ENCODE measurements at places on chromosomes 5 and 9. TPM values are rescaled to one million over a fixed set of nuclear protein-coding genes. Genes with fewer than 3 reads are reported as not detected.

Gene SPAG8
- polyA plus RNA-seq: 2.3 TPM

DNA sequence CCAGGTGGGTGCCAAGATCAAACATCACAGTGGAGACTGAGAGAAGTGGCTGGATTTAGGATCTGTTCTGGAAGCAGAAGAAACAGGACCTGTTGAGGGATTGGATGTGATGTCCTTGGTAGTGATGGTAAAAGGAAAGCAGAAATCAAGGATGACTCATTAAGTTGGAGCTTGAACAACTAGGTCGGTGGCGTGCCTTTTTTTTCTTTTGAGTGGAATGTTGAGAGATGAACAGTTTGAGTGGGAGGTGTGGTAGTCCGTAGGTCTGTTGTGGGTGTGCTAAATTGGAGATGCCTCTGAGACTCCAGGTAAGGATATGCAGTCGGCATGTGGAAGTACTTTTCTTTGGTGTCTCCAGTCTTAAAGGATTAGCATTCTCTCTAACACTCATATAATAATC is 92.1 kb upstream of the IL12B start:
- DNase-seq: no peak

Gene CATSPER3
- 0.87 TPM for polyA plus RNA-seq

GRCh38 chr9:121859646-121860045 is 208.2 kb downstream of the DAB2IP start:
- no peak for DNase-seq

DNA sequence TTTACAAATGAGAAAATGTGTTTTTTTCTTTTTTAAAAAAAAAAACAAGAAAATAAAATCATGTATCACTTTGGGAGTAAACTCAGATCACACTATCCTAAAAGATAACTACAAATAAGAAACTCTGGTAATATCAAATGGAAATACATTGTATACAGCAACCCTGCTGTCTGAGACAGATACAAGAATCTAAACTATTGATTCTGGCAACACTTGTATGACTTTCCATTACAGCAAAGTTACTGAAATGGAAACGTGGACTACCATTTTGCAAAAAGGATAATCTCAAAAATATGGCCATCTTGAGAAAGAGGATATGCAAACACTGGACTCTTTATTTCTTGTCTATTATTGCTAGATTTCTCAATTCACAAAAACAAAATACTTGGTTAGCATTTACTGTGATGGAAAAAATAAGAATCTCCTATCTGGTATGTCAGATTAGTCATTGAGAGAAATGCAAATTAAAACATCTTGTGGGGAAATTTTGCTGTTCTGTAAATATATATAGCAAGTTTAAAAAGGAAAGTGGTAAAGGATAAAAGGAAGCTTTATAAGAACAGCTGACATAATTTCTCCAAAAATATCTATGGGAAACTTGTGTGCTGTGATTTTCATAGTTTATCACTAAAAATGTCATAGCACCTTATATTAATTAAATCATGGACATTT is 112.9 kb upstream of the FER start:
- DNase-seq: no peak

Gene CAMK4
- polyA plus RNA-seq: 4.7 TPM

DNA sequence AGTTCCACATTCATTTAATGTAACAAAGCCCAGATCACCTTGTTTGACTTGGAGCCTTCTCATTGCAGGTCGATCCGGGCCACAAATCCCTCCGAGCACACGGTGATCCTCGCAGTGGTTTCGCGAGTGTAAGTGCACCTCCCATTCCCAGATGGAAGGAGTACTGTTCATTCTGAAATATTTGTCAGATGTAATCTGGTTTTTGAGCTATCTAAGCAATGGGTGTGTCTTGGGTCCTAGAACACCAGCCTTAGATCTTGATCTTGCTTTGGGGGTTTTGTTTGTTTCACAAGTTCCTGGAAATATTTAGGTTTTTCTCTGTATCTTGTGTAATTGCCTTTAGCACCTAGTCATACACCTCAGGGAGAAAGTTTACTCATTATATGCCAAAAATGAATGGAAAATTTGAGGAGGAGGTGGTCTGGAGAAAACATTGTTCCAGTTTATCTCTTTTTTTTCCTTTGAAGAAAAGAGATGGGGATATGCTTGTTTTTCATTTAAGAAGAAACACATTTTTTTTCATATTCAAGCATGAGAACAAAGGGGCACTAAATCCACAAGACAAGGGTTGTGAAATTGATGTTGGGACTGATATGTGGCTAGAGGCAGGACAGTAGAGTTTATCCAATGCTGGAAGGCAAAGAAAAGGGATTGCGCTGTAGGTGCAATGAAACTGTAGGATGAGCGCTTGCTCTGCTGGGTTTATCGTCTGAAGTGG is 118.6 kb downstream of the PDE8B start:
- DNase-seq: no peak

- DNase-seq: no peak
Measured at GRCh38 chr5:84480873-84481637, 96.4 kb upstream of the EDIL3 start.

DNA sequence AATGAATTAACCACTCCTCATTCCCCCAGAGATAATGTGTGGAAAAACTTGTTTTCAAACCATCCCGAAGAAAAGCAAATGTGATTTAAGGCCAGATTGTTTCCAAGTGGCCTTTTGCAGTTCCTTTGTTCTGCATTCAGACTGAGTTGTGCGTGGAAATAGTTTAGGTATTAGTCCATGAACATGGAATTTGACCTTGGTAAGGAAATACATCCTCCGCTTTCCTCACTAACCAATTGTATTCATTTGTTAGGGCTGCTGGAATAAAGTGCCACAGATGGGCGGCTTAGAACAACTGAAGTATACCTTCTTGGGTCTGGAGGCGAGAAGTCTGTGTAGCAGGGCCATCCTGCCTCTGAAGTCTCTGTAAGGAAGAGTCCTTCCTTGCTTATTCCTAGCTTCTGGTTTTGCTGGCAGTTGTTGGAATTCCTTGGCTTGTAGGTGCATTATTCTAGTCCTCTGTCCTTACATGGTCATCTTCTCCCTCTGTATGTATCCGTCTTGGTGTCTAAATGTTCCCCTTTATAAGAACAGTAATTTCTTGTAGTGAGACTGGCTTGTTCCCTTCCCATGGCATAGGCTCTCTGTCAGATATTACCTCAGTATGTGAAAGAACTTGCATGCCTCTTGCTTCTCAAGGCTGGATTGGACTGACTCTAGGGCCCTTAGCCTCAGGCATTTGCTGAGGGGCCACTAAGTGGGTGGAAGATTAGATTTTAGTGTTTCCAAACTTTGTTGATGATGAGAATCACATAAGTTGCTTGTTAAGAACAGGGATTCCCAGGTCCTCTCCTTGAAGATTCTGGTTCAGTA is 53.9 kb downstream of the RAI14 start:
- no peak for DNase-seq

DNA sequence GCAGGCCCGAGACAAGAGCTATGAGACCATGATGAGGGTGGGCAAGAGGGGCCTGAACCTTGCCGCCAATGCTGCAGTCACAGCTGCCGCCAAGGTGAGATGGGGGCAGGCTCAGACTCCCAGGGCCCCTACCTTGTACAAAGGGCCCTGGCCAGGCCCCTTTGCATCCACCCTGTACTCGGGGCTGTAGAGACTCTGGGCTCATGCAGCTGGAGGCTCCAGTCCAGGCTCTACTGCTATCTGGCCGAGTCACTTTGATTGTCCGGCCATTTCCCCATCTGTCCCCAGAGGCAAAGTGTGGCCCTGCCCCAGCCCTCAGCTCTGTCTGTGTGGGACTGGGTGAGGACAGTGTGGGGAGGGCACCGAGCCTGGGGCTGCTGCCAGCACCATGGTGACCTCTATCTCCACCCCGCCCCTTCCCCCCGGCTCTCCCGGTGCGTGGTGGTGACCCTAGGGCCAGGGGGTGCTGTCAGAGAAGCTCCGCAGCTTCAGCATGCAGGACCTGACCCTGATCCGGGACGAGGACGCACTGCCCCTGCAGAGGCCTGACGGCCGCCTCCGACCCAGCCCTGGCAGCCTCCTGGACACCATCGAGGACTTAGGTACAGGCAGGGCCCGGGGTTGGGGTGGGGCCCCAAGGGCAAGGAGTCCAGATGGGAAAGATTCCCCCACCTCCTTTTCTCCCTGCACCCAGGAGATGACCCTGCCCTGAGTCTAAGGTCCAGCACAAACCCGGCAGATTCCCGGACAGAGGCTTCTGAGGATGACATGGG is 6.1 kb downstream of the REEP2 start:
- no peak for DNase-seq

DNA sequence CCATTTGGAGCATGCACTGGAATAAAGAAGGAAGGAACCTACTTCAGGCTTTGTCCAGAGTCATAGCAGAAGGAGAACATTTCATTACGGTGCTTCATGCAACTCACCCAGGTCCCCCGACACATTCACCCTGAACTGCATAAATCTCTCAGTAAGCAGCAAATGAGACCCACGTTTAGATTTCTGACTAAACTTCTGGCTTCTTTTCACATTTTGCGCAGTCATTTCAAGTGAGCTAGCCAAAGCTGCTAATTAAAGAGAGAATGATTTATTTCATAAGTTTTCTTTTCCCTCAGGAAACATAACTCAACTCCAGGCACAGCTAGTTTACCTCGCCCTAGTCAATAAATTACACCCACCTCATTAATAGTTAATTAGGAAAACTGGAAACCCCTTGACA is 88.6 kb upstream of the GAS1 start:
- DNase-seq: no peak

DNA sequence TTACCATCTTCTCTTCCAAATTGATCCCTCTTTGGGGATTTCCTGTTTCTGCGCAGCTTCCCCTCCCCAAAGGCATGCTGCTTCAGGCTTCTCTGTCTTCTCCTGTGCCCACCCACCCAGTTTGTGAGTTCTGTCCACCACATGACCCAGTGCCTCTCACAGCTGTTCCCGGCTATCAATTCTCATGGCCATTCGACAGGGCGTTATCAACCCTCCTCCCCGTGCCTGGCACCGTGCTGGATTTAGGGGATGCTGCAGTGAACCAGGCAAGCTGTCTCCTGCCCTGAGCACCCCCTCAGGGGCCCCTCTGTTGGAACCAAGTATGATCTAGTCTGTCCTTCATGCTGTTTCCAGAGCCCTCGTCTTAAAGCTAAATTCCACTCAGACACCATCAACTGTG is 38.7 kb downstream of the COL23A1 start:
- no peak for DNase-seq

DNA sequence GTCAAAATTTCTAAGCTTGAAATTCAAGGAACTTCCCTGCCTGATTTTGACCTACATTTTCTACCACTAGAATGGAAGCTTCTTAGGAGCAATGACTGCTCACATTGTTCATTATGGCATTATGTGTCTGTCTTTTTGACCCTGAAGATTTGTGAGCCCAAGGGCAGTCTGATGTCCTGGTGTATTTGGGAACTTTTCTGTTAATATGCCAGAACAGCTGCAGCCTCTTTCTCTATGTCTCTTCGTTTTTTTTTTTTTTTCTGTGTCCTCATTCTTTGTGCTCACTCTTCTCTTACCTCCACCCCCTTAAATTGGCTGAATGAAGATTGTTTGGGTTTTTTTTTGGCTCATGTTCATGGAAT is 34.8 kb upstream of the TMC1 start:
- no peak for DNase-seq

GRCh38 chr9:86795823-86796553 is 151.3 kb downstream of the GAS1 start:
- DNase-seq: no peak

Gene MELK
- polyA plus RNA-seq: 7.2 TPM

DNA sequence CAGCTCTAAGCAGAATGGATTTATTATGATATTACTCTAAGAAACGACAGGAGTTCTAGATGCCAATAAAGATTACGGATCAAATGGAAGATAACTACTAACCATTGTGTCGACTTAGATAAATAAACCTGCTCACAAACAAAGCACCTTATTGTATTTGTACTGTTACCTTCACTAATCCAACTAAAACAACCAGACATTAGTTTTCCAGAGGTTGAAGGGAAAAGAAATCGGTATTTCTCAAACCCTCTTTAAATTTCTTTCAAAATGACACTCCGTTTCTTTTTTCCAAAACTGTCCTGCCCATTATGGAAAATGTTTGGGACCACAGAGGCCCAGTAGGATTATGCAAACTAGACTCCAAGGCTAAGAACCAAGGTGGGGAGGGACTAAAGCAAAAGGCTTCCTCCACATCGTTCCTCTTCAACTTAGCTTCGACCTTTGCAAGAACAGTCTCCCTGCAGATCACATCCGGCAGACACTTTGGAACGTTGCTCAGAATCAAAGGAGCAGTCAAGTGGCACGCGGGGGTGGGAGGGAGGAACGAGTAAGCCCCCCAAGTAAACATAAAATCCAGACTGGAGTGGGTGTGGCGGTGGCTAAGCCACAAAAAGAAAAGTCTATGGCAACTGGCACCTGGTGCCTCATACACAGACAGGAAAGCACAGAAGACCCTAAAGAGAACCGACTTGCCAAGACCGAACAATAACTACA is 2.7 kb downstream of the MLLT3 start:
- no peak for DNase-seq

- DNase-seq: no peak
Measured at GRCh38 chr5:77168879-77169244, 41.6 kb upstream of the PDE8B start.

GRCh38 chr9:4674783-4675182 is 4.6 kb upstream of the CDC37L1 start:
- DNase-seq: no peak

DNA sequence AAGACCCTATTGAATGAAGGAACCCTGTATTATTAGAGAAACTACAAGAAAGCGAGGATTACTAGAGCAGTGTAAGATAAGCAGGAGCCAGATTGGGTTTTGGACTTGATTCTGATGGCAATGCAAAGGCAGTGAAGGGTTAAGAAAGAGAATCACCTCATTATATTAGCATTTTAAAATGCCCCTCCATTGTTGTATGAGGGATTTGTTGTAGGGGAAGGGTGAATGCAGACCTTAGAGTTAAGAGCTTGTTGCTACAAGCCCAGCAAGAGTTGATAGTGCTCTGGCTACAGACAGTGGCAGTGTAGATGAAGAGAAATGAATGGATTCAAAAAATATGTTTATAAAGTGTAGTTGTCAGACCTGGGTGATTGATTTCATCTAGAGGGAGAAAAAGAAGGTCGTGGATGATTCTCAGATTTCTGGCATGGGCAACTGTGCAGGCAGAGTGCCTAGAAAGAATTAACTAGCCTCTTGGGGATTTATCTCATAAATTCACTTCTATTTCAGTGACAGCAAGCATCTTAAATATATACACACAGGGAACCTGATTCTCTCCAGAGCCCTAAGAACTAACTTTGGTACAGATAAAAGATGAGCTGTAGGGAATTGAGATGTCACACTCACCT is 344.8 kb downstream of the ARRDC3 start:
- no peak for DNase-seq

Gene LECT2
- 0.19 TPM for polyA plus RNA-seq
